HCEC 1CT (cell line): ENCODE measurements at places on chromosomes 5 and 9.
A peak's percentile ranks its signal among the peaks of the same experiment; 100 is the strongest.

GRCh38 chr5:134600600-134600999, 32.0 kb downstream of the SAR1B start:
- peak; percentile 32 for DNase-seq

- DNase-seq = no peak
These were observed 28.3 kb downstream of the JAK2 start for GRCh38 chr9:5013374-5013773.

- peak; percentile 57 for DNase-seq
These were observed 21.1 kb downstream of the FAM219A start for GRCh38 chr9:34437006-34437925.

DNA sequence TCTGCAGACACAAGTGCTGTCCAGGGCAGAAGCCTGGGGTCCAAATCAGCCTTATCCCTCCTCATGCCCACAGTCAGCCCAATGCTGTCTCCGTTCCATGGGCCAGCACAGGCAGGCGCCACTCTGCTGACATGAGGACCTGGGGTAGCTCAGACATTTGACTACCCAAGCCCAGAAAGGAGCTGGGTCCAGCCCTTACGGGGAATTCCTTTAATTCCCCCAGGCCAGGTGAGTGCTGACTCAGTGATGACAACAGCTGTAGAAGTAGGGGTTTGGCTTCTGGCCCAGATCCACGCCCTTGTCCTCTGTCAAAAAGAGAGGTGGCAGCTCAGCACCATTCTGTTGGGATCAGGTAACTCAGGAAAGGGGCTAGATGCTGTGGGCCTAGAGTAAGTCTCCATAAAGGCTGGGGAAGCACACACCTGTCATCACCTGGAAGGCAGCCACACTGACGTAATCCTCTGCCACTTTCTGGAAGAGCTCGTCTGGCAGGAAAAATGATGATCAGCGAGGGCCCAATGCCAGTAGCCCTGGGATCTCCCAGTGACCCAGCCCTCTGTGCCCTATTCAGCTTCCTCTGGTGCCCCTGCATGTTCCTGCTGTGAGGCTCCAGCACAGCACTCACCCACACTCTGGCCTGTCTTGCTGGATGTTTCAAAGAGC, 1.9 kb downstream of the RAB24 start:
- no peak for DNase-seq

GRCh38 chr5:178332210-178332641, 99.6 kb upstream of the PHYKPL start:
- no peak for DNase-seq

- DNase-seq = no peak
These were observed 16.4 kb downstream of the FGF1 start for GRCh38 chr5:142669477-142669876.

- DNase-seq = no peak
These were observed 52.4 kb upstream of the UBAC1 start for GRCh38 chr9:136013524-136014034.

- DNase-seq = no peak
These were observed 49.4 kb downstream of the JMY start for GRCh38 chr5:79285285-79285684.

DNA sequence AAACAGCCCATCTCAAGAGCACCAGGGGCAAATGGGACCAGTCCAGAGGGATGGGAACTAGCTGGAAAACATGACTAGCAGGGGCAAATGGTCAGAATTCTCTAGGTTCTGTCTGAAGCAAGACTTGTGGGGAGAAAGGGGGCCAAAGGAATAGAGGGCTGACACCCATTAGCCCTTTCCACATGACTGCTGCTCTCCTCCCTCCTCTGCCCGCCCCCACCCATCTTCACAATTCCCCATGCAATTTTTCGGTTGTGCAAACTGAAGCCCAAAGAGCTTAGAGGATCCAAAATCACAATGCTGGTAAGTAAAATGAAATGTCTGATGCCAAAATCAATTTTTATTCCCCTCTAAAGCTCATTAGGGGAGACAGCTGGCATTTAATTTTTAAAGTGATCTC, 207.1 kb downstream of the DCP2 start:
- no peak for DNase-seq

DNA sequence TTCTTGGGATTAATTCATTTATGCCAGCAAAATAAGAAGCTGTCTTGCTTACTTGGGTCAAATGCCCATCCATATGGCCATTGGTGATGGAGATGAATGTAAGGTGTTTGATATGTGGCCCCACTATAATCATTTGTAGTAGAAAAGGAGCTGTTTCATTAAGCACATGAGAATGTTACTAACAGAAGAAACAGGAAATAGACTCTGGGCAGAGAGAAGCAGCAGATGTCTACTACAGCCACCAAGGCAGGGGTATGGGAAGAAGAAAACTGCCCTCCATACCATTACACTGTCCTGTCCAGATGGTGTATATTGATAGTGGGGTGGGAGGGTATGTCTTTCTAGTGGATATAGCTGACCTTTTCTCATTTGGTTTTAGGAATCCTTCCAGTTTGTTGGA, 386.6 kb upstream of the CLINT1 start:
- no peak for DNase-seq

- no peak for DNase-seq
These were observed 204.8 kb downstream of the SPATA31A6 start for GRCh38 chr9:42388146-42388690.

DNA sequence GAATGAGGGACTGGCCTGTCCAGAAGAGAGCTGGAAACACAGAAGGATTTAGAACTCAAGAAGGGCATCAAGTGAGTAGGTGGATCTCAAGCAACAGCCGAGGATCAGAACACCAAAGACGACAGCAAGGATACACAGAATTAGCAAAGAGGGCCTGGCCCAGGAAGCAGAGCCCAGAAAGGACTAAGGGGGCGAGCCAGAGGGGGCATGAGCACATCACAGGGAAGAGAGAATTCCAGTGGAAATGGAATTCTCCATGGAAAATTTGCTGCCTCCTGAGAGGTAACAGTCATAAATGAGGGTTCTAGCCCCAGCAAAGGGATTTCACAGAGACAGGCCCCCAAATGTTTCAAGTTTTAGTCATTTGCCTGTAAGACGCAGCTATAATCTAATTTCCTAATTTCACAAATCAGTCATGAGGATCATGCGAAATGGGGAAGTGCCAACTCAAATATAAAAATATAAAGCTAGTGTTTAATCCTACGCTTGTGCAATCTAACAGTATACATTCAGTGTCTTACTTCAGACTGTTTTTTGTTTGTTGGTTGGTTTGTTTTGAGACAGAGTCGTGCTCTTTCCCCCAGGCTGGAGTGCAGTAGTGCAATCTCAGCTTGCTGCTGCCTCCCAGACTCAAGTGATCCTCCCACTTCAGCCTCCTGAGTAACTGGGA, 46.7 kb downstream of the FNBP1 start:
- peak; percentile 78 for DNase-seq

- peak; percentile 41 for DNase-seq
These were observed 483 bp downstream of the FBXL7 start for GRCh38 chr5:15500325-15501001.

- peak; percentile 87 for DNase-seq
These were observed at the start of gene GLE1 for GRCh38 chr9:128504485-128505413. Gene GLE1 (plus strand): TSS chr9:128504719. CDS start chr9:128504806, 87 bp downstream.

GRCh38 chr5:110854200-110854599, 115.4 kb downstream of the SLC25A46 start:
- DNase-seq = peak; percentile 12

DNA sequence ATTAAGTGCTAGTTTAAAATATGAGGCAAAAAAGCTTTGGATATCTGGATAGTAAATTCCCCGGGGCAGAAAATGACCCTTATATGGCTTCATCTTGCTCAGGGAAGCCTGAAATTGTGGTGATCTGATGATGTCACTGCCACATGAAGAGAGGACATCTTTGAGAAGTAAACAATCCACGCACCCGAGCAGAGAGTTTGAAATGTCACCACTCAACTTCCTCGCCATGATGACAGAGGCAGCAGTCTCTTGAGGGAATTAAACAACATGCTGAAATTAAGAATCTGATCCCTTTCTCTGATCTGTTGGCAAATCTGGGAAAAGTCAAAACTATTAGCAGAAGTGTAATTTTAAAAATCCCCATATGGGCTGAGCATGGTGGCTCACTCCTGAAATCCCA, 110.0 kb downstream of the TLE1 start:
- DNase-seq = no peak

DNA sequence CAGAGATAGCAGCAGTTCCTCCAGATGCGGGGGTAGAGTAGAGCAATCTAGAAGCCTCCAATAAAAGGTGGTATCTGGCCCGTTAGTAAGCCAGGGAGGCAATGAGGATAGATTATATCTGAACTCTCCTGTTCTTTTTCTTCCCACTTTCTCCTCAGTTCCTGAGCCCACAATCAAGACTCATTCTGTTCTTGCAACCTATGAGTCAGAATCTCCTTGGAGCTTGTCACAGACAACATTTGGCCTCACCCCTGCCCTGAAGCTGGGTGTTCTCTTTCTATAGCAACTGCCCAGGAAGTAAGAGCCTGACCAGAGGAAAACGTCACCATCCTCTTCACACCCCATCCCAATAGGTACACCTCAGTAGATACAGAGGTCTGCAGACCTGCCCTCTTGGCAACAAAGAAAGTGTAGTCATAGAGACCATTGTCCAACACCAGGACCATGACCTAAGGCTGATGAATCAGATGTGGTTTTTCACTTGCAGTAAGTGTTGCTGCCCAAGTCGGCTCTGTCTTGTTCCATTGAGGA, 76.3 kb upstream of the PCA3 start:
- DNase-seq = peak; percentile 84

DNA sequence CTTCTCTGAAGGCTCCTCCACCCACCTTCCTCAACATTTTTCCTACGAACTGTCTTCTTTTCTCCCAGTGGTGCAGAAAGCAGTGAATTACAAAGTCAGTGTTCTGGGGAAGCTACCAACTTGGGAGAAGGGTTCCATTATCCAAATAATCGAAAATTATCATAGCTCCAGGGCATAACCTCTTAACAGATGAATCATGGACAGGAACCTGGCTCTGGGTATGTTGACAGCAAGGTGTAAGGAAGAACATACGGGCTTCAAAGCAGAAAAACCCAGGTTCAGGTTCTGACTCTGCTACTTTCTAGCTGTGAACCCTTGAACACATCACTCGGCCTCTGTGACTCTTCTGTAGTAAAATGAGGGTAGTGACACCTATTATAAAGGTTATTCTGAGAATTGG, 351.3 kb downstream of the ENC1 start:
- DNase-seq = no peak

GRCh38 chr5:111517853-111518501, 5.6 kb upstream of the STARD4 start:
- DNase-seq = no peak

DNA sequence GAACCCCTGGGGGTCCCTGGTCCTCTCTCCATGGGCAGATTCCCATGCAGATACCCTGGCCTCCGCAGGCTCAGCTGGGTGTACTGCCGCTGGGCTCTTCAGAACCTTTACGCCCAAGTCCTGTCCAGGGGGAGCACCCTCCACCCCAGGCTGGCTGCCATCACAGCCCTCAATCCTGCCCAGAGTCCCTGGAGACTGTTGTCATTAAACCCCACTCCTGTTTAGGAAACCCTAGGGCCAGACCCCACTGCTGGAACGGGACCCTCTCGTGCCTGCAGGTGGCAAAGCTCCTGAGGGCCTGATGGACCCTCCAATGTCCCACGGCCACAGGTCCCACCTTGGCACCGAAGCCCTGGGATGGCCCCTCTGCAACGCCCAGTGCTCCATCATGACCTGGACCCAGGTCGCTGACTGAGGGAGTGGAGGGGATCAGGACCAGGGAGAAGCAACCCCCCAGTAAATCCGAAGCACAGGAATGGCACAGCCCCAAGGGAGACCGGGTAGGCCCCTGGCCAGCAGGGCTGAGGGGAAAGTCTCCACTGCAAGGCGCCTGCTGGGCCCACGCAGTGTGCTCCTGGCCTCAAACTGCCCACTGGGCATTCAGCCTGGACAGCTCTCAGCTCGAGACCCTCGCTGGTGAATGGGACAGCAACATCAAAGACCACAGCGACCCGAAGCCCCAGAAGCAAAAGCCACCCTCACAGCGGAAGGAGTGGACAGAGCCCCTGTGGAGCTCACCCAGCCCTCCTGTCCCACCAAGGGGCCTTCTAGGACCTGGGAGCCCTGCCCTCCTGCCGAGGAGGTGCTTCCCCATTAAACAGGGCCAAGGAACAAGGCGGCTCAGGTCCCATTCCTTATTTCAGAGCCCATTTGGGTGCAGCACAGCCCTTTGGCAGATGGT, 8.3 kb downstream of the ZDHHC11B start:
- DNase-seq = no peak

- no peak for DNase-seq
These were observed 90.1 kb downstream of the SNCAIP start for GRCh38 chr5:122401976-122402725.

DNA sequence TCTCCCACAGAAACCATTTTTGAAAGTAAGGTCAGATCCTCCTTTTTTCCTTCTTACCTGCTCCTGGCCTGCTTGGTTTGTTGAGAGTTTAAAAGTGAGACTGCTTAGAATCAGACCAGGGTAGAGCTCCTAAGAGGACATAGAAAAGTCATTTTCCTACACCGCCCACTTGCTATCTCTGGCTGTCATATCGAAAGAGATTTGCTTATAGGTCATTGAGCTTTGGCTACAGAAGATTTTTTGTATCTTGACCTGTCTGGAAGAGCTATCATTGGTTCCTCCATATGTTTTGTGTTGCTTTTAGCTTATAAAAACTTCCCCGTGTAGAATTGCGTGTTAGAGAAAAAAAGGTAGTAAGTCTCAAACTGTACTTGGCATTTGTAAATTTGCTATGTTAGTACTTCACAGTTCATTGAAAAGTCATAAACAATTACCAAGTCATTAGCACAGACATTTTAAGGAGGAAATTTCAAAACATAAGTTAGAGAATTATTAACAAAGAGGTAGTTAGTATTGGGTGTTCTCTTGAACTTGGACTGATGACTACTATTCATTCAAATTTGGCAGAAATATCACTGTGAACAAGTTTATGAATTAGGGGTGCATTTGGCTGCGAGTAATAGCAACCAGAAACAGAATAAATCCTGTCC, 96.6 kb downstream of the MAN2A1 start:
- no peak for DNase-seq

- no peak for DNase-seq
These were observed 117.2 kb downstream of the SPATA31D1 start for GRCh38 chr9:82105729-82106128.

DNA sequence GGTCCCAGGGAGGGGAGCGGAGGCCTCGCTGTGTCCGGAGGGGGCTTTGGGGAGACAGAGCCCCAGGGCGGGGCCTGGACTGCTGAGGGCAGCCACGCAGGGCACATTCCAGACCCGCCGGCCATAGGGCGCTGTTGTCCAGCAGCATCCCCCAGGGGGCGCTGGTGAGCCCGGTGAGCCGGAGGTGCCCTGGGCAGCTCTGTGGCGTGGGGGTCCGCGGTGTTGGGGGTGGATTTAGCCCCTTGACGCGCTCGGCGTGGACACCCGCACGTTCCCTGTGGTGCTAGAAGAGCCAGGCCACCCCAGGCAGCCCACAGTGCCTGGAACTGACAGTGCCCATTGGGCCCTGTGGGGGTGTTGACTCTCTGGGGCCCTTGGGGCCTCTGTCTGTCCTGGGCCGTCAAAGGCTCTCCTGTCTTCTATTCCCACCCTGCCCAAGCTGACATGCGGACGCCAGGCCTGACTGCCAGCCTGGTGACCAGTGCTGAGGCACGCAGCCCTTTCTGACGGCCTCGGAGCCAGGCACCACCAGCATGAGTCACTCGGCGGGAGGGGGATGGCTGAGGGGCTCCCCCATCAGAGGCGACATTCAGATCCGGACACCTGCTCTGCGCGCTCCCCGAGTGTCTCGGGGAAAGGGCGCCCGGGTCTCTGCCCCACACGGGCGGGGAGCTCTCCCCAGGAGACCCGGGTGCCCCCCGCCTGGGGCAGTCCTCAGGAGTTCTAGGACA, 23.9 kb downstream of the TPPP start:
- no peak for DNase-seq

- DNase-seq = no peak
These were observed 14.2 kb upstream of the AHRR start for GRCh38 chr5:307306-307705.
